ENCODE measurements at places on chromosomes 12 and 14.

GRCh38 chr12:12405882-12406281 is 49.0 kb downstream of the BORCS5 start:
- DNase-seq, result no peak

DNA sequence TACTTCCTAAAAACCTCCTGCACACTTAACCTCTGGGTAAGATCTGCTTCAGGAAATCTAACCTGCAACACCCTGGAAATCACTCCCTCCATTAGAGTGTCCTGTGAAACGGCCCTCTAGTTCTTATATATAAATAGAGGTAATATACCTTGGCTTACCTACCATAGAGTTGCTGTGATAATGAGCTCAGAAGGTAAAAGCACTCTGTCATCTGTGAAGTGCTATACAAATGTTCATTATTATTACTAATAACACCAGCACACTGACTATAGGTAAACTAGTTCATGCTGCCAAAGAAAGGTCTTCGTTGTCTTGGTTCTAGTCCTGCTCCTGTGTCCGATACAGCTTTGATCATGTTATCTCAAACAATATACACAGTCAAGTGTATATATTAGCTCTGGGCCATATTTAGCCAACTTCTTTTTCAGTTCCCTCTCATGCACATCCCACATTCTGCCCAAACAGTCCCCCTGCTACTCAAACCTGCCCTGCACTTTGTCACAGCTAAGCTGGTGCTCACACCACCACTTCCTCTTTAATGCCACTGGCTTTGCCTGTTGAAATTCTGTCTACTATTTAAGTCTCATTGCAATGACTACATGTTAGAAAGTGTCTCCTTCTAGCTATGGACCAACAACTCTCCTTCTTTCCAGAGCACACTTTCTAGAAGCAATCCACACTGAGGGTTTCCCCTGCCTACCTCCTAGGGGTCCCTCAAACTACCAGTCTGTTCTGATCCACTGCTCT is 5.1 kb downstream of the E2F7 start:
- no peak for DNase-seq

GRCh38 chr14:74697543-74697942 is 15.3 kb downstream of the AREL1 start:
- DNase-seq, result no peak

- no peak for DNase-seq
These were observed 216.2 kb upstream of the ABCD2 start for GRCh38 chr12:39835517-39836489.

- no peak for DNase-seq
These were observed 36.1 kb downstream of the USP44 start for GRCh38 chr12:95515197-95515596.

Measured in stimulated activated CD8-positive, alpha-beta memory T cell treated with anti-CD3 and anti-CD28 coated beads, Interleukin-4, amount 100 ng/mL, for 1 hour (primary cell).